ENCODE measurements at places on chromosomes 12 and 14. TPM values are rescaled to one million over a fixed set of nuclear protein-coding genes. Genes with fewer than 3 reads are reported as not detected.

ACVRL1 gene
- 1.4 TPM for total RNA-seq

IFI27 gene
- total RNA-seq = 109 TPM

TOGARAM1 gene
- 3.4 TPM for total RNA-seq

TAS2R20 gene
- not detected for total RNA-seq

IGFBP6 gene
- 37.5 TPM for total RNA-seq

USP5 gene
- total RNA-seq = 143 TPM

PRPH gene
- total RNA-seq = 7.1 TPM

HOXC13 gene
- 1.7 TPM for total RNA-seq

A2M gene
- not detected for total RNA-seq

KRT79 gene
- not detected for total RNA-seq

TRIM9 gene
- 0.33 TPM for total RNA-seq

GRCh38 chr12:18250313-18250916 is 10.9 kb upstream of the PIK3C2G start:
- no peak for DNase-seq

DNA sequence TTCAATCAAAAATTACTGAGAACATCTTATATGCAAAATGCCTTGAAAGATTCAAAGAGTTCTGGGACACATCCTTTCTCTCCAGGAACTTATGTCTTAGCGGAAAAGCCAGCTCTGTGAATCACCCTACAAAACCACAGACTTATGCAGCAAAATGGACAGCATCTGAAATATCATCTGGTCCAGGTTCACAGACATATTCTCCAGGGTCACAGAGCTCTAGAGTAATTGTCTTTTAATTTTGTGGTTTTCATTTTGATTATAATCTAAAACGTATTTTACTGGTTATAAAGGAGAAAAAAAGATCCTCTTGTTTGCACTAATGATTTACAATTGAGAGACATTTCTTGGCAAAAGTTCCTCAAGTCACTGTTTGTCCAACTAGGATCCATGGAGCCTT is 246.2 kb downstream of the MSRB3 start:
- no peak for DNase-seq

DNA sequence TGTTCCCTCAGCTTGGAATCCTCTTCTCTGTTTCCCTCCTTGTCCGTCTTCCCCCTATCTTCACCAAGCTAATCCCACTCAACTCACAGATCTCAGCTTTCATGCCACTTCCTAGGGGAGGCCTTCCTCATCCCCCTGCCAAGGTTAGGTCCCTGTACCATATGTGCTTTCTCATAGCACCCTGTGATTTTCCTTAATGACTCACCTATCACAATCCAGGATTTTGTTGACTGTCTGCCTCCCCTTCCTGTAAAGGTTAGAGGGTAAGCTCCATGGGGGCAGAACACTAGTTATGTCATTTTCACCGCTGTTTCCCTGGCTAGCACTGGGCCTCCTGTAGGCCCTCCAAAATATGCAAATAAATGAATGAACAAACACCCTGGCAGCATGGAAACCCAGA is 57.6 kb downstream of the CRADD start:
- no peak for DNase-seq

DNA sequence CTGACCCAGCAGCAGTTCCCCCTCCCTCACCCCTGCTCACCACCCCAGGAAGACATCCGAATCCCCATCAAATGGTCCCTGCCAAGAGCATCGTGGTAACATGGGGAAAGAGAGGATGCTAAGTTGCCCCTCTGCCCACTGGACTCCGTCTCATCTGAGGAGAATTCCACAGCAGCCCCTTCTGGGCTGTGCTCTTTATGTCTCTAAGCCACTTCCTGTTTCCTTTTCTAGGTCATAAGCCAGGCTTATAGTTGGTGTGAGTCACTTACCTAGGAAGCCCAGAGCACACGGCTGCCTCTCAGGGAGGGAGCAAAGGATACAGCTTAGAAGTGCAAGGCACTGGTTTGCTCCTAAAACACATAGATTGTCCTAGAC is 76.0 kb downstream of the VCPKMT start:
- peak; percentile 43 for DNase-seq

- no peak for DNase-seq
These were observed 444.9 kb upstream of the FOXG1 start for GRCh38 chr14:28321475-28322244.

GRCh38 chr12:132953771-132954170 is 2.3 kb downstream of the ZNF605 start:
- DNase-seq = no peak

DNA sequence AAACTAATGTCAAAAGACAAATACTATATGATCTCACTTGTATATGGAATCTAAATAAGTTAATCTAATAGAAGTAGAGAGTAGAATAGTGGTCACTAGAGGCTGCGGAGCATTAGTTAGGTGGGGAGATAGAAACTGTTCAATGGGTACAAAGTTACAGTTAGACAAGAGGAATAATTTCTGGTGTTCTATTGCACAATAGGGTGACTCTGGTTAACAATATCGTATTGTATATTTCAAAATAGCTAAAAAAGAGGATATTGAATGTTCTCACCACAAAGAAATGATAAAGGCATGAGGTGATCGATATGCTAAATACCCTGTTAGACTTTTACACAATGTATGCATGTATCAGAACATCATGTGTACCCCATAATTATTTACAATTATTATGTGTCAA is 42.9 kb downstream of the IGF1 start:
- no peak for DNase-seq

GRCh38 chr12:75260316-75260715 is 50.7 kb upstream of the KCNC2 start:
- no peak for DNase-seq

GRCh38 chr14:100476012-100476822 is 111.0 kb downstream of the BEGAIN start:
- DNase-seq = peak; percentile 93

- no peak for DNase-seq
These were observed 81.7 kb upstream of the CCDC91 start for GRCh38 chr12:28108599-28108998.

DNA sequence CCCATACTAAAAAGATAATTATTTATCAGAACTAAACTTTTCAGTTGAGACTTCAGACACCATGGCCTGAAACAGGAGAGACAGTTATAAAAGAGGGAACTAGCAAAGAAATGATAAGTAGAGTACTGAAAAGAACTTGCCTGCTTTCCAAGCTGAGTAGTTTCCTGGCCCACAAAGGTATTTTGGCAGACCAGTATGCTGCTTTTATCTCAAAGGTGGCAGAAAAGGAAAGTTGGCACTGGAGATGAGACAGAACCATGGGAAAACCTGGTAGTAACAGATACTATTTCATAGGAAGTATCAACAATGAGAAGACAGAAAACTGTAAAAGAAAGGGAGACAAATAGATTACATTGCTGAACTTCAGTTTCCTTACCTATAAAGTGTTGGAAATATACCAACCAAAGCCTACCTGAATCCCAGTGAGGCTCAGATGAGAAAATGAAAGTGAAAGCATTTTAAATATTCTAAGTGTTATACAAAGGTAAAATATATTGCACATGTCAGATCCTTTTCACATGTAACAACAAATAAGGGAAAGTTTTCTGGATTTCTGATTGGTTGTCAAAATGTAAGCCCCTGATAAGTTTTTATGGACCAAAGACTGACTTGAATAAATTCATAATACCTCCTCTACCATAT is 155.3 kb upstream of the FSCB start:
- no peak for DNase-seq

DNA sequence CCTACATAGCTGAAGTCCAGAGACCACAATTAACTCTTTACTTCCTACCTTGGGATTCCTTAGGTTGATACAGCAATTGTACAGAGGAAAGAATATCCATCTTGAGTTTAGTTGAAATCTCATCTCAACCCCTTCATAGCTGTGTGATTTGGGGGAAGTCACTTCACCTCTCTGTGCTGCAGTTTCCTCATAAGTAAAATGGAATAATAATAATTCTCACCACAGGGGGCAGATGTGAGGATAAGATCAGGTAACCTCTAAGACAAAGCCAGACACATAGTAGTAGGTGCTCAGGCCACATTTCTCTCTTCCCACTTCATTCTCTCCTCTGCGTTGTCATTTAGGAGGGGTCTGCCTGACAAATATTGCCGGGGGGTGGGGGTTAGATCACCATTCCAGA is 6.7 kb downstream of the FOXN4 start:
- DNase-seq = no peak

DNA sequence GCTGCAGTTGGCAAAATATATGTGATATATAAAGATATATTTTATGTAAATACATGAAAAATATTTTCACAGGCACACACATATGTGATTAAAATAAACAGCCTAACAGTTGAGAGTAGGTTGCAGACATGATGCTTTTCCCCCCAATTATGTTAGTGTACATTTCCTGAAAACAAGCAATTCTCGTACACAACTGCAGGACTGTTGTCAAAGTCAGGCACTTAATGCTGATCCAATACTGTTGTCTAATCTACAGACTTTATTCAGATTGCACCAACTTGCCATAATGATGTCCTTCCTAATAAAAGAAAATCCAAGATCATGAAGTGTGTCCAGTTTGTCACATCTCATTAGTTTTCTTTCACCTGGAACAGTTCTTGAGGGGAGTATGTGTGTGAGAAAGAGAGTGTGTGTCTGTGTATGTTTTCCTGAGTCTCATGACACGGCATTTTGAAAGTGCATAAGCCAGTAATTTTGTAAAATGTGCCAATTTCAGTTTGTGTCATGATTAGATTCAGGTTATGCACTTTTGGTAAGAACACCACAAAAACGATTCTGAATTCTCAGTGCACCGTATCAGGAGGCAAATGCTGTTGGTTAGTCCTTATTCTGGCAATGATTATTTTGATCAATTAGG is 16.5 kb upstream of the SEL1L start:
- DNase-seq = no peak

DNA sequence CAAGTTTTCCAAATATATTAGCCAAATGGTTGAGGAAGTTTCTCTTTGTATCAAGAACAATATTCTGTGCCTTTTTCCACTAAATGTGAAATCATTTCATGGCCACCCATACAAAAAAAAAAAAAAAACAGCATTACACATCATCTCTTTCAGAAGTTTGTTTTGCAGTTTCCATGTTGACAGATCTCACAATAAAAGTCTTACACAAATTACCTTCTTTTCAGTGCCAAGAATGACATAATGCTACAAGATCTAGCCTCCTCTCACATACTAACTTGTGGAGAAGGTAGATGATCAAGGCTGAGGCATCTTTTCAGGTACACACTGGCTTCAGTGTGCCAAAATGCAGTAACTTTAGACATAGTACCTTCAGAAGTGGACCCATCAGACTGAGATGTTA is 35.3 kb downstream of the PRKD1 start:
- DNase-seq = no peak

DNA sequence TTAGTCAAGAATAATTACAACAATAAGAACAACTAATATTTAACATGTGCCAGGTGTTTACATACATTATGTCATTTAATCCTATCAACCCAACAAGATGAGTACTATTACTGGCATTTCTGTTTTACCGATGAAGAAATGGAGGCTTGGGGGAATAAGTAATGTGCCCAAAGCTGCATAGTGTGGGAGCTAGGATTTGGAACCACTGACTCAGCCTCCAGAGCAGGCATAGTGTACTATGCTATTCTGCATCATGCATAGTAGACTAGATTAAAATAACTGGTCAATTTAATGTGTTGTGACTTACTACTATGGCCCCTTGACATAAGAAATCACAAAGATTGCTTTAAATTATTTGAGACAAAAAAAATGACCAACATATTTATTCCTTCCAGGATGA is 9.5 kb downstream of the GPR19 start:
- peak; percentile 38 for DNase-seq

DNA sequence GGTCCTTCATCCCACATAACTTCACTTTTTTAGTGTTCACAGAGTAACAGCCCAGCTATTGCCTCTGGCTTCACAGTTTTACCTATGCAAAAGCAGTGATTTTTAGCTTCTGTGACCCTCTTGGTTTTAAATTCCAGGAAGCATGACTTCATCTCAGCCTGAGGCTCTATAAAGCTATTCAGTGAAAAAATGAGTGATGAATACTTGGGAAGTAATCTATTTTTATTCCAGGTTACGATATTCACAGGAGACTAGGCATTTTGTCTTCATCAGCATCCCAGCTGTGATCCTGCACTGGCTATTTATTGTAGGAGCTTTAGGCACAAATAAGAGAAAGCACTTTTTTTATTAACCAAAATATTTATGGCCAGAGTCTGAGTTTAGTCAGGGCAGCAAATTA is 164.8 kb downstream of the SNAPC1 start:
- DNase-seq = no peak

DNA sequence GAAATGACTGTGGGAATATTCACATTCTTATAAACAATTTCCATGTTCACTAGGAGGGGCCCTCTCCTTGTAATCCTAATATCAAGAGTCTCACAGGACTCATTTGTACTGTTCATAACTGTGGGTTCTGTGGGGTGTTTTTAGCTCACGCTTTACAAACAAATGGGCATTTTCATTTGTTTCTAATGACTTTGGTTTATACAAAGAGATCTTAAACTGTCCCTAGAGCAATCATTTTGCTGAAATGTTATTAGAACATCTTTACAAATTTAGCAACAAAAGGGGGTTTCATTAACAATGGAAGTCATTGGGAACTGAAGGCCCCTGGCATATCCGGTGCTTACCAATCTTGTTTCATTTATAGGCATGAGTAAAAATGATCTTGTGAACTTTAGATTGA is 370.5 kb downstream of the TRHDE start:
- DNase-seq = no peak

DNA sequence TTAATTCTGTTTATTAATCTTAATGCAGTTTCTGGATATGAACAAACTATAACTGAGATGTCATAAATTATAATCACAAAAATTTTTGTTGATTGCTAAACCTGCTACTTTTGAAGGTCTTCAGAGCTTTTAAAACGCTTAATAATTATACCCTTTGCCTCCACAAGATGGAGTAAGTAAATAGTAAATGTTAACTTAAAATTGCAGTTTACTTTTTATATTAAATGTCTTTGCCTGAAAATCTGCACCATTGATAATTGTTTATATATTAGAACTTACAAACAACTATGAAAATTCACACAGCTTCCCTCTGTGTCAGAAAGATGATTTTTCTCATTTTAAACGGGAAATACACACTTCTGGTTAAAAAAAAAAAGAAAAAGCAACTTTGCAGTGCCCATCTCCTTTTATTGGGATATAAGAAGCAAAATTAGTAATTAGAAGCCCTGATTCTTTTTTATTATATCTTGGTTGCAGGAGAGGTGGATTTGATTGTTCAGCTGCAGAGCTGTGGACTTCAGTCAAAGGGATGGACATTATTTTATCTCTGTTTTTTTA is 35.6 kb downstream of the SCFD1 start:
- no peak for DNase-seq

DNA sequence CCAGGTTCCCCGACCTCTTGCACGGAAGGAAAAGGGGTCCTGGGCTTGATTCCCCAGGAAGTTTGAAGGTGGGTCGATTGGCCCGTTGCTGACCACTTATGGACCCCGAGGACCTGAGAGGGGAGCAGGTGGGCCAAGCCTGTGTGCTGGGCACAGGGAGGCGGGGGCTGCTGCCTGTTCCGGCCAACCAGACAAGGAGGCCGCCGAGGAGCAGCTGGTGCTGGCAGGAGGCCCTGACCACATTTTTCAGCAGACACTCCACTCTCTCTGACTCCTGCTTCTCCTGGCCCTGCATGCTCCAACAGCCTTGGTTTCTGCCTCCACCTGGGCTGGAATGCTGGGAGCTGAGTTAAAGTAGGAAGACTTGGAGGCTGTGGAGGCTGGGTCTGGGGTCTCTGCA is 42.8 kb downstream of the NOS1 start:
- DNase-seq = no peak

GRCh38 chr12:57101892-57102695 is 9.1 kb downstream of the STAT6 start:
- DNase-seq = no peak

Data from MG63 (cell line).